ENCODE measurements at places on chromosomes 7 and 10.

DNA sequence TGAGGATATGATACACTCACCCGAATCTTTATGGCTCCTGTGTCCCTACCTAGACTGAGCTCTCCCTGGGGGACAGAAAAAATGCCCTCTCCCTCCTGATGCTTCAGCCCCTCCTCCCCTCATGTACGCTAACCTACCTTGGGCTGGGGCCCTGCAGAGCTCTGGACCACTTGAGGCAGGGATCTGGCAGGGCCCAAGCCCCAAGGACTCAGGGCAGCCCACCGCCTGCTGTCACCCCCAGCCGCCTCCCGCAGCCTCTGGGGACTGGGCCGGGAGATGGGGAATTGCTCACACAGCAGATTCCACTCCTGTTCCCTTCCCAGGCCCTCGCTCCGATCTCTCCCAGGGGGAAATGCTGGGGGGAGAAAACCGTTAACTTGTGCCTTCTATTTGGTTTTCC, 32.9 kb upstream of the LBX1 start:
- DNase-seq, result no peak

- DNase-seq, result no peak
Observed at GRCh38 chr7:105336009-105336408, 52.7 kb downstream of the SRPK2 start.

DNA sequence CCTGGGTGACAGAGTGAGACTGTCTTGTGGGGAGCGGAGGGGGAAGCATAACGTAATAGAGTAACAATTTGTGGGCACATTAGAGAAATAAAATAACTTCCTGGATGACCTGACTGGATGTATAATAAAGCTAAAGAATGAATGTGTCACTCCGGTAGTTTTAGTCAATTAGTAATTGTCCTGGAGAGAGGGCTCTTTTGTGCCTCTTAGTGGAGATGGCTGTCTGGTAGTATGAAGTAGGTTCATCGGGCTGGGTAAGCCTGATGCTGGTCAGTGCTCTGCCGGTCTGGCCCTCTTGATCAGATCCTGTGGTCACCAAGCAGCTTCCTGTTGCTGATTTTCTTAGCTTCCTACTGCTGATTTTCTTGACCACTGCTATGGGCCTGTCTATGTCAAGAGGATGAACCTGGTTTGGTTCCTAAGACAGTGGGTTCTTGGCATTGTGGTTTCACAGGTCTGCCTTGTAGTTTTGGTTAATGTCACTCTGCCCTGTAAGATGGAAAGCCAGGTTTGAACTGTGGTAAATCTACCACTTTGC, 34.1 kb downstream of the ZRANB1 start:
- no peak for DNase-seq

DNA sequence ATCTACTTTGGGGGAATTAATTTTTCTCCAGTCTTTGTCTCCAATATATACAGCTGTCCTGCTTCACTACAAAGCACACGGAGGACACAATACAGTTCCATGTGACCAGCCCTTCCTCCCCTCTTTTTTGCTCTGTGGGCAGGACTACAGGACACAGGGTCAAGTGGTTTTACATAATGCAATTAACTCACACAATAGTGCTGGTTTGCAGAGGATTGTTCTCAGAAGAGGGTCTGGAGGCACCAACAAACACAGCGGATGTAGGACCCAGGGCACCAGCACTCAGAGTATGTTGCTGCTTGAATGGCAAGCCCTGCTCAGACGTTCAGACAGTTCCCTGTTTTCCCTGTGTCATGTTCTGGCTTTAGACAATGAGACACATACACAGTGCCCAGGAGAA, 52.0 kb upstream of the NPTX2 start:
- DNase-seq, result no peak

DNA sequence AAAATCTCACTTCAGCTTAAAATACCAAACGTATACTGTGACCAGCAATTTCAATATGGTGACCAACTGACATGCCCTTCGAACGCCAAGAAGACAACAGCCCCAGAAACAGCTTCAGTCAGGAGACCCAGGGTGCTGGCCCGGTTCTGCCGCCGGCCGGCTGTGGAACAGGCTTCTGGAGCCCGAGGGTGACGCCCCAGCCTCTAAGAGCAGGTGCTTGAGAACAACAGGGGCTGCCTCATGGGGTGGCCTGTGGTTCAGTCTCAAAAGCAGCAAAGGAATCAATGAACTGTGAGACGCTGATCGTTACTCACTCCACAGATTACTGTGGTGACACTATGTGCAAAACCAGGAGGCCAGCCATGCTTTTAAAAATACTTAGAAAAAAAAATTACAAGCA, 17.3 kb downstream of the GPER1 start:
- DNase-seq, result no peak

GRCh38 chr10:51522858-51523257, 176.5 kb downstream of the CSTF2T start:
- no peak for DNase-seq

DNA sequence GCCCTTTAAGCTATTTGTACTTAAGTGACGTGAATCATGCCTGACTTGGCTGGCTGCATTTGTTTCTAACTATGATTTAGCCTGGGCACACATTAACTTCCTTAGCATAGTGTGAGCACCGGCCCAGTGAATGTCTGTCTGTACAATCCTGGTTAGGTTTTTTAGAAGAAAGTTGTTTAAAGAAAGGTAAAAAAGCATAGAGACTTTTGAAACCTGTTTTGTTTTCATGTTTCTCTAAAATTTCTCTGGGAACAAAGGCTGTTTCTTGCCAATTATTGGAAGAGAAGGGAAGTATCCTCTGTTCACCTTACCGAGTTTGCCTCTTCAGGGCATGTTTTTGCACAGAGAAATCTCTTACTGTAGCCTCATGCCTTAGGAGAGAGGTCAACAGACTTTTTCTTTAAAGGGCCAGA, 42.9 kb upstream of the MET start:
- no peak for DNase-seq

- DNase-seq, result no peak
Observed at GRCh38 chr10:118692872-118693271, 61.9 kb downstream of the CACUL1 start.
